ENCODE measurements at places on chromosomes 3 and 15.

DNA sequence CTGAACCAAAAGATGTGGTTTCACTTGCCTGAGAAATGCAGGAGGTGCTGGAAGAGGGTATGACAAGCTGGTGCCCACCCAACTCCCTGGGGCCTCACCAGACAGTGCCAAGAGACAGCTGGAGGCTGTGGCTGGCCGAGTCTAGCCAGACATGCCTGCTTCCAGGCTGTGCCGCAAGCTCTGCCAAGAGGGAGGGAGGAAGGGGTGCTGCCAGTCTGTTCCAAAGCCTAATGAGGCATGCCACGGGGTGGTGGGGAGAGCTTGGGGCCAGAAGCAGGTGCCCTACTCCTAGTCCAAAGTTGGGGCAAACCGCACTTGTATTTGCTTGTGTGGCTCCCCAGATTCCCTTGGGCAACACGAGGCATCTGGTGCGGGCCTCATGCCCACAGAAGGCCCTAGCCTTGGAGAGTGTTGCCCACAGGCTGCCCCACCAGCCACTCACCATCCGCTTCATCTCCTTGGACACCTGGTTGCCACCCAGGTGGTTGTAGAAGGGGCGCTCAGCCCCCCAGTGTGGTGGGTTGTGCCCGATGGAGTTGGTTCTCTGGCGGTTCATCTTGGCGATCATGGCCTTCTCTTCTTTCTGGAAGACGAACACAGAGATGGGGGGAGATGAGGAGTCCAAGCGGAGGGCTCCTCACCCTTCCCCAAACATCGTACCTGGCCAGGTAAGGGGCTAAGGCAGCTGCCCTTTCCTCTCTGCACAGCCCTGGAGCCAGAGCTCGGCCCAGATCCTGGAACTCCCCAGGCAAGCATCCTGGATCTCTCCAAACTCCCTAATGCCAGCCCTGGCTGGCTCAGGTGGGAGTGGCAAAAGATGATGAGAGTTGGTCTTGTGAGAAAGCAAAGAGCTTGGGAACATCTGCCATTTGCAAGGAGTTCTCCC lies 123.4 kb downstream of the SEC22A start:
- DNase-seq, result no peak

GRCh38 chr3:126102011-126102410 lies 18.1 kb upstream of the SLC41A3 start:
- DNase-seq, result no peak

DNA sequence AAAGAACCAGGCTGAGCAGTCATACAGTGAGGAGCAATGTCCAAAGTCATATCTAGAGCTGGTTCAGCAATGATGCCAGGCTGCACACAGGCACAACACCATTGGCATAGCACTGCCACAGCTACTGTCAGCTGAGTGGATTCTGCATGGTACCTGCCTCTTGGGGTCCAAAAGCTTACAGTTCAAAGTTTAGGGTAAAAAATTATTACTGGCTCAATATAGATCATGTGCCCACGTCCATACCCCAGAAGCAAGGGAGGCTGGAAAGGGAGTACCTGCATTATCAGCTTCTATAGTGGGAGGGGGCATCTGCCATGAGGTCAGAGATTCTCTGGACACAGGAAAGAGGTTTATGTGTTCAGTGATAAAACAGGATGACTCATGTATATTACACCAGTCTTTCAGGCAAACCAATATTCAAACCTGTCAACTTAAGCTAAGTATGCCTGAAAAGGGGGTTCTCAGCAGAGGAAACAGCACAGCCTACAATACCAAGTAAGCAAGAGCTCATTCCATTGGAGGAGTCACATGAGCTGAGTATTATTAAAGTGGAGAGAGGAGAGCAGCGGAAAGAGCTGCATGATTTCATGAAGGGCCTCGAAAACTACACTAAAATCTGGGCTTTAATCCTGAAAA lies 99.0 kb downstream of the ANO10 start:
- DNase-seq, result no peak

DNA sequence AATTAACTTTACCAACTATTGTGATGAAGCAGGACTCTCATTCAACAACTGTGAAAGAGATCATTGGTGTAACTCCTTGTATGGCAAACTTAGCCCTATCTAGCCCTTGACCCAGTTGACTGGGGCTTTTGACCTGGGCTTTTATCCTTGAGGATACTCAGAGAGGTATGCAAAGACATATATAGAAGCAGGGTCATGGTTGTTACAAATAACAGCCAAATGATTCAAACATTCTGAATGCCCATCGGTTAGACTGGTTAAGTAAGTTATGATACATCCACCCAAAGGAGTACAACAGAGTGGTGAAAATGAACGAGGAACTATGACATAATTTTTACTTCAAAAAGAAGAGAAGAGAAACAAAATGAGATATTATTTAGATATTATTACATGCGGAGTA lies 38.2 kb upstream of the ALDH1A3 start:
- DNase-seq, result no peak

DNA sequence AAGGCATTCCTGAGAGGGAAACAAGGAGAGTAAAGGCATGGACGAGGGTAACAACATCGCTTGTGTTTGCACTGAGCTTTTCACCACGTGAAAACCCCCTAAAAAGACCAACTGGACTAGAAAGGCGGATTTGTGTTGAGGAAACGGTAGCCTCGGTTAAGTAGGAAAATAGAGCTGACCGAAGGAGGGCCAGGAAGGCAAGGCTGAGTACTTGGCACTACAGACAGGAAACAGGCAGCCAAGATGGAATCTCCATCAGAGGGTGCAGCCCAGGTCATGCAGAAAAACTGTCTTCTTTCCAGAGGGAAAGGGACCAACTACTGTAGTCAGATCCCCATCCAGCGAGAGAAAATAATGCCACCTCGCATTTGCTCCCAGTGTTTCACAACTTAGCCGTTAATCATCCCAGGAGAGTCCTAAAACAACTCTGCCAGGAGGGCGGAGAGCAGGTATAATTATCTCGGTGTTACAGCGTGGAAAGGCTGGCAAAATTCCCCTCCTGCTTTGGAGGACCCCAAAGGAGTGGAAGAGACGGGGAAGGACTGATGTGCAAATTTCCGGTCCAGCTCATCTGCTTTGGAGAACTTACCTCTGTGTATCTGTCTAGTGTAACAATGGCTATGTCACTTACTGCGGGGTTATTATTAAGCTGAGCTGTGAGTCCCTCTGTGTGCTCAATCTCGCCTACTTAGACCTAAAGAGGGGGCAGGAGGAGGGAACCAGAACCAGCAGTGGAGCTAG lies 77.2 kb downstream of the MYO1E start:
- no peak for DNase-seq

GRCh38 chr3:50530001-50530970 lies 26.9 kb upstream of the CACNA2D2 start:
- no peak for DNase-seq

- no peak for DNase-seq
Observed at GRCh38 chr15:41799488-41799805, 25.2 kb downstream of the MAPKBP1 start.

- no peak for DNase-seq
Observed at GRCh38 chr3:46410669-46411068, 3.6 kb downstream of the CCRL2 start.

GRCh38 chr3:184807549-184807948 lies 4.4 kb upstream of the VPS8 start:
- DNase-seq, result no peak

GRCh38 chr3:98890181-98890835 lies 11.2 kb downstream of the DCBLD2 start:
- DNase-seq, result no peak

DNA sequence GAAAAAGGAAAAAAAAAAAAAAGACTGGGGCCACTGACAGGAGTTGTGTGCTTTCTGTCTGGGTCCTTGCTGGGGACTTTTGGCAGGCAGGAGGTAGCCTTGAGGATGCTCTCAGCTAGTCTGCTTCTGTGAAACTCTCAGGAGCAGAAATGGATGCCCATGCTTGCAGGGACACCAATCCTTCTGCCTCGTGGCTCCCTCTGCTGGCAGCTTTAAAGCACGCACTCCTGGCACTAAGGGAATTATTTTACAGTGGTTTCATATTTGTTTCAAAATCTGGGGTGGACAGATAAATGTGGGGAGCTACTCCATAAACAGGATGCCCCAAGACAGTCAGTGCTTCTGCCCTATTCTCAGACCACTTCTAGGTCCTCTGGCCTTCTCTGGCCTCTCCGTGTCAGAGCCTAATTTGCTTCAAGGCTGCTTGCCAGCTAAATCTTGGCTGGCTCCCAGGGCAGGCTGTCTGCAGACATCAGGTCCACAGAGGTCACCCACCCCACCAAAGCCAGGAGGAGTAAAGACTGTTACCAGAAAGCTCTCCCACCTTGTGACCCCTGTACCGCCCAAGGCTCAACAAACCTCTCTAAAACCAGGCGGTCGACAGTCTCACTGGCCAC lies 17.1 kb downstream of the TRAIP start:
- DNase-seq, result peak; percentile 47

- DNase-seq, result no peak
Observed at GRCh38 chr3:127446756-127447155, 143.8 kb downstream of the TPRA1 start.

GRCh38 chr3:64164349-64164748 lies 60.9 kb downstream of the PRICKLE2 start:
- no peak for DNase-seq

- no peak for DNase-seq
Observed at GRCh38 chr3:175692256-175692655, 833.1 kb downstream of the NAALADL2 start.

DNA sequence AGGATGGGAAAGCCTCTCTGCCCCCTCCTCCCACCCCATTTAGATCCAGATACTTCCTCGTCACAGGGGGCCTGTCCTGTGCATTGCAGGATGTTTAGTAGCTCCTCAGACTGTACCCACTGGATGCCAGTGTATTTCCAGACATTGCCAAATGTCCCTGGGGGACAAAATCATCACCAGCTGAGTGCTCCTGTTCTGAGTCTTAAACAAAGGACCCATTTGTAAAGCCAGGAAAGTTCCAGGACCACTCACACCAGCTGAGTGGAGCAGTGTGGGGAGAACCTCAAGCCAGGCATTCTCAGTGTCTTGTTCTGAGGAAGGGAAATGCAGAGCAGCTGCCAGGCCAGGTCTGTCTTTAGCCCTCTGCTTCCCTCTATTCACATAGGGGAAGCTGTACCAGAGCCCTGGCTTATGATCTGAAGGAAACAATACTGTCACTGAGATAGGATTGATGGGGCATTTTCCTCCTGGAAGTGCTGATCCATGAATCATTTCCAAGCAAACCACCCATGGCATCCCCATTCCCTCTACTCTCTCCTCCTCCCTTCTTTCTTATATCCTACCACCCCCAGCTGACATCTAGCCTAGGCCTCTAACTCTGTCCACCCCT lies 67.4 kb upstream of the MEX3B start:
- DNase-seq, result no peak
